ENCODE measurements at places on chromosomes 3 and 15.

GRCh38 chr15:43230640-43231115, 9.9 kb upstream of the EPB42 start:
- DNase-seq = no peak

DNA sequence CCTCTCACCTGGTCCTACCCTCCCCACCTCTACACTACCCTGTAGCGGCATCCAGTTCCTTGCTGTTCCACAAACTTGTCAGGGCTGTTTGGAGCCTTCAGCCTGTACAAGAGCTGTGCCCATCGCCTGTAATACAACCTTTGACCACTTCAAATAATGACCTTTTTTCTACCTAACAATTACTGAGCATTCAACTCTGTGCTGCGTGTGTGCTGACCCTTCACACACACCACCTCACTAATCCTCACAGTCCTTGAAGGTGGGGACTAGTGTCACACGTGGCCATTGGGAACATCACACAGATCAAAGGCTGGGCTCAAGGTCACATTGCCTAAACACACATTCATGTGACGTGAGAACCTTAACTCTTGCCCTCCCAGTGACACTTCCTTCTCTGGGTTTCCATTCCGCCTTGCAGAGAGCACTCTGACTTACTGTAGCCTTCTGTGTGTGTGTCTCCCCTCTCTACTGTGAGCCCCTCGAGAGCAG, 3.1 kb downstream of the C3orf20 start:
- DNase-seq = no peak

DNA sequence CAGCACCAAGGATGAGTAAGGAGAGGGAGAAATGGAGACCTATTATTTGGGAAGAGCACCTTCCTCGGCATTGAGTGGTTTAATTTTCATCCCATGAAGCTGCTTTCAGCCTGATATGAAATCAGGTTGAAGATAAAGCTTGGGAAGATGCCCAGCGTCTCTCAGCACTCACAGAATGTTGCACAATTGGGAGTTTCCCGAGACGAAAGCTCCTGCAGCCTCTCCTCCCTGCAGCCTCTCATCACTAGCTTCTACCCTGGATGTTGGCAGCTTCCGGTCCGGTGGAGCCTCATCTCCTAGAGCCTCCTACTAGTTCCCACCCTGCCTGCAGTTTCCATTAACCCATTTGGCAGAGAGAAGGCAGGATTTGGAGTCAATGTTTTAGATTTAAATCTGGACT, 40.3 kb downstream of the EDEM1 start:
- DNase-seq = no peak

GRCh38 chr3:100129941-100130340, 15.6 kb upstream of the FILIP1L start:
- no peak for DNase-seq

DNA sequence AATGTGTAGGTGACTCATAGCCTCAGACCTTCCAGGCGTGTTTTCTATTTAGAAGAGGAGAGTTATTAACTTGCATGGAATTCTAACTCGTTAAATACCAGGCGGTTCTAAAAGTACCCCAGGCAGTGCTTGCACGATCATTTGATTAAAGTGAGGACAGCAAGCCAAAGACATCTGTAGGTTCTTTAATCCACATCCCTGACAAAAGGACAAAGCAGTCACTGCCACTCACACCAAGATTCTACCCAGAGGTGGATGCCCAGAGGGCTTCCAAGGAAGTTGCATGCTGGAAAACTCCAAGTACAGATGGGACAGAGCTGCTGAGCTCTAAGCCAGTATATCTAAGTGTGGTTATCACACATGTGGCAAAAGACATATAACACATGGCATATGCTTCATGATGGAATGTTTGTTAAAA, 372.1 kb downstream of the ROBO2 start:
- no peak for DNase-seq

DNA sequence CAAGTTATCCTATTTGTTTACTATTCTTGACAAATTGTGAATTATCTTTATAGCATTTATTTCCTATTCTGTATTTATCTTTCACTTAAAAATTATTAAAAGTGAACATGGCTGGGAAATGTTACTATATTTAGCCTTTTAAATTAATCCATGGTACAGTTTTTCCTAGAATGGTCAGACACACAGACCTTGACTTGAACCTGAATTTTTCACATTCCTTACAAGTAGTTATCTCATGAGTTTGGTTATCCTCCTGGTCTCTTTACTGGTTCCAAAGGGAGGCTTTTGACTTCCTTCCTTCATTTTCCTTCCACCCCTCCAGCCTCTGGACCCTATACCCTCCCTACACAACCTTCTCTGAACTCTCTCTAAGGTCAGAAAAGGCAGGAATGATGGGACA, 280.6 kb downstream of the SATB1 start:
- DNase-seq = no peak

DNA sequence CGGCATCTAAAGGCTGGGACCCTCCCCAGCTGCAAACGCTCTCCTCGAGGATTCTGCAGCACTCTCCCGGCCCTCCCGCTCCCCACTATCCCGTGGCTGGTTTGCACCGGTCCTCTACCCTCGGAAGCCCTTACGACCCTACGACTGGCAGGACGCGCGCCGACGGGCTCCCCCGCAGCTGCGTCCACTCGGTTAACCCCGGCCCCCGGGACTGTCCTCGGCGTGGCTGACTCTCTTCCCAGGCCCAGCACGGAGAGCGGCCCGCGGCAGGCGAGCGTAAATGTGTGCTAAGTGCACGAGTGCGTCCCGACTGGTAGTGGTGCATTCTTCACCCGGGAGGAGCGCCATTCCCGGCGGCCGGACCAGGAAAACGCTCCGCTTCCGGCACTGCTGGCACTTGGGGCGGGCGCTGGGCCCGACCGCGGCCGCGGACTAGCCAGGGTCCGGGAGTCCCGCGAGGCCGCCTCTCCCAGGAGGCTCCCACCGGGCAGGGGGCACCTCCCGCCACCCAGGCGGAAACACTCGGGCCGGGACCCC, 508 bp downstream of the GORASP1 start:
- DNase-seq = peak; percentile 69

- DNase-seq = peak; percentile 78
These were observed 533 bp upstream of the SMAD3 start for GRCh38 chr15:67064607-67065530.

- no peak for DNase-seq
These were observed 10.0 kb downstream of the FAM107A start for GRCh38 chr3:58567251-58567515.

- no peak for DNase-seq
These were observed 192.6 kb upstream of the POU1F1 start for GRCh38 chr3:87468938-87469337.

DNA sequence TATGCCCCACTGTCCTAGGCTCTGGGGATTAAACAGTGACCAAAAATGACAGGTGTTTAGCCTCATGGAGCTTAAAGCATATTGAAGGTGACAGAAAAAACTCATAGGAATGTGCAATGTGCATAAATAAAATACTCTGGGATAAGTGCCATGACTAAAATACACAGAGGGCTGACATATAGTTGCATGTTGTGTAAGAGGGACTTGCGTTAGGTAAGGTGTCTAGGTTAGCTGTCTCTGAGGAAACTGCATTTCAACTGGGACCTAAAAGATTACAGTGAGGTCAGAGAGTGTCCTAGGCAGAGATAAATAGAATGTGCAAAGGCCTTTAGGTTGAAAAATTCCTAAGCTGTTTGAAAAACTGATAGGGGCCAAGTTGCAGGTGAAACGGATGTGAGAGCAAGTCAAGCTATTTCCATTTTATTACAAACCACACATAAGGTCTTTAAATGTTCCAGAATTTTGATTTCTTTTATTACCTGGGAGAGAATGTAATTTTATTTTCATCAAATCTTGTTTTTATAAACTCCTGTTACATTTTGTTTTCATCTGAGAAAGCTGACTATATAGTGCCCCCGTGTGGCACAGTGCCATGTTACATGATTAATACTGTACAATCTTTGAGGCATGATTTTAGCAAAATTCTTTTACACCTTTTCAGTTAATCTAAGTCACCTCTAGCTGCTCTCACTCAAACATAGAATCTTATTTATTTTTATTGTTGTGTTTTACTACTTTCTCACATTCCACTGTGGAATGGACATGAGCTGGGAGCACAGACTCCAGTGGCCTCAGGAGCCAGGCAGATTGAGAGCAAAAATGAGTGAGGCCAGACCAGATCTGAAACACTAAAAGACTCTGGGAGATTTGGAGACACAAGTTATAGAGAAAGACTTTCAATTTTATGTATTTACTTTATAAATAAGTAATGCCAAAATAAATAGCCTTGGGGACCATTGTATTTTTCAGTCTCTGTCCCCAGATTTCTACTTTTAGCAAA, 259.6 kb upstream of the ZNF717 start:
- DNase-seq = peak; percentile 53

- DNase-seq = no peak
These were observed 157.7 kb upstream of the ATP10A start for GRCh38 chr15:26020871-26021270.

GRCh38 chr3:44175070-44175469, 66.6 kb upstream of the TOPAZ1 start:
- no peak for DNase-seq

GRCh38 chr3:99970198-99970597, 144.1 kb downstream of the FILIP1L start:
- DNase-seq = no peak

GRCh38 chr3:74591342-74591741, 23.1 kb downstream of the CNTN3 start:
- no peak for DNase-seq

- no peak for DNase-seq
These were observed 3.8 kb downstream of the ANP32A start for GRCh38 chr15:68816795-68817303.

DNA sequence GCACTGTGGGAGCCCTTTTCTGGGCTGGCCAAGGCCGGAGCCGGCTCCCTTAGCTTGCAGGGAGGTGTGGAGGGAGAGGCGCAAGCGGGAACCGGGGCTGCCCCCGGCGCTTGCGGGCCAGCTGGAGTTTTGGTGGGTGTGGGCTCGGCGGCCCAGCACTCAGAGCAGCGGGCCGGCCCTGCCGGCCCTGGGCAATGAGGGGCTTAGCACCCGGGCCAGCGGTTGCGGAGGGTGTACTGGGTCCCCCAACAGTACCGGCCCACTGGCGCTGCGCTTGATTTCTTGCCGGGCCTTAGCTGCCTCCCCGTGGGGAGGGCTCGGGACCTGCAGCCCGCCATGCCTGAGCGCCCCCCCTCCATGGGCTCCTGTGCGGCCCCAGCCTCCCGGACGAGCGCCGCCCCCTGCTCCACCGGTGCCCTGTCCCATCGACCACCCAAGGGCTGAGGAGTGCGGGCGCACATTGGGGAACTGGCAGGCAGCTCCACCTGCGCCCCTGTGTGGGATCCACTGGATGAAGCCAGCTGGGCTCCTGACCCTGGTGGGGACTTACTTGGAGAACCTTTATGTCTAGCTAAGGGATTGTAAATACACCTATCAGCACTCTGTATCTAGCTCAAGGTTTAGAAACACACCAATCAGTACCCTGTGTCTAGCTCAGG, 707.7 kb downstream of the GRM7 start:
- DNase-seq = no peak

DNA sequence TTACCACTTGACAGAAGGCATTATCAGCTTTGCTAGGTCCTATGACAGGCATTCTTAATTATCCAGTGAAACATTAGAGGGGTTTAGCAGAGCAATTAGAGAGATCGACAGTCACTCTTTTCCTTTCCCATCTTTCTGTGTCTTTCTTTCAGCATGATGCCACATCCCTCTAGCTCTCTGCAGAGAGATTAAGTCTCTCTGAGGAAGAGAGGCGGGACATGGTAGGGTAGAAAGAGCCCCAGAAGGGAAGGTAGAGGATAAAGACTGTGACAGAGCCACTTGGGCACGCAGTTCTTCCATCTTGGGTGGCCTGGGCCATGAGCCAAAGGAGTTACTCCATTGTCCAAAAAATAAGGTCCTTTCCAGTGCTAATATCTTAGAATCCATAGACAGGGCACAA, 55.8 kb downstream of the HHLA2 start:
- no peak for DNase-seq

DNA sequence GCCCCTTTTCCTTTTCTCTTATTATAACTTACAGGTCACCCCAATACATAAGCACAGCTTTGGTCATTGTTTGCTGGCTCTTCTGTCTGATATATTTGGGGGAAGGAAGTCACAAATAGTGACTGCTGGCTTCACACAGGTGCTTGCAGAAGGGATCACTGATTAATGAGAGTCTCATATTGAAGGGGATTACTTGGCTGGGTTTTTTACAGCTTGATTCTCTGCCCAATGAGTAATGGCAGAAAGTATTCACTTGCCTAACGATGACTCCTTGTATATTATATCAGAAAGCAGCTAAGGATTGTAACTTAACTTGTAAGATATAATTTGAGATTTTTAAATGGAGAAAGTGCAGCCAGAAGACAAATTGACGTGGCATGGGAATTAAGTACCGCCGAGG, 119.3 kb upstream of the PFN2 start:
- DNase-seq = no peak

DNA sequence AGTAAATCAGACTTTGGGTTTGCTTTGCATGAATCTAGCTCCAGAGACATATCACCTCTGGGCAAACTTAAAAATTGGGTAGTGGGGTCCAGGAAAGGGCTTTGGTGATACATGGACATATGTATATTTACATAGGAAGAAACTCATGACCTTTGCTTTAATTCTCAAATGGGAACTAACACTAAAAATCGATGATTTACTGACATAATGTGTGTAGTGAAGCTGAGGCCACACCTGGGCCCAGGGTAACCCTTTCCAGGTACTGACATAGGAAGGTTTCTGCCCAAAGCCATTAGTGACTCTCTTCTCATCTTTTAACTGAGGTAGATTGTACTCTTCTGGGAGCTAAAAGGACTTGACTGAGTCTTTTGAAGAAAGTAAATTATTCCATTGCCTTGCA, 411.2 kb upstream of the TBL1XR1 start:
- DNase-seq = no peak

DNA sequence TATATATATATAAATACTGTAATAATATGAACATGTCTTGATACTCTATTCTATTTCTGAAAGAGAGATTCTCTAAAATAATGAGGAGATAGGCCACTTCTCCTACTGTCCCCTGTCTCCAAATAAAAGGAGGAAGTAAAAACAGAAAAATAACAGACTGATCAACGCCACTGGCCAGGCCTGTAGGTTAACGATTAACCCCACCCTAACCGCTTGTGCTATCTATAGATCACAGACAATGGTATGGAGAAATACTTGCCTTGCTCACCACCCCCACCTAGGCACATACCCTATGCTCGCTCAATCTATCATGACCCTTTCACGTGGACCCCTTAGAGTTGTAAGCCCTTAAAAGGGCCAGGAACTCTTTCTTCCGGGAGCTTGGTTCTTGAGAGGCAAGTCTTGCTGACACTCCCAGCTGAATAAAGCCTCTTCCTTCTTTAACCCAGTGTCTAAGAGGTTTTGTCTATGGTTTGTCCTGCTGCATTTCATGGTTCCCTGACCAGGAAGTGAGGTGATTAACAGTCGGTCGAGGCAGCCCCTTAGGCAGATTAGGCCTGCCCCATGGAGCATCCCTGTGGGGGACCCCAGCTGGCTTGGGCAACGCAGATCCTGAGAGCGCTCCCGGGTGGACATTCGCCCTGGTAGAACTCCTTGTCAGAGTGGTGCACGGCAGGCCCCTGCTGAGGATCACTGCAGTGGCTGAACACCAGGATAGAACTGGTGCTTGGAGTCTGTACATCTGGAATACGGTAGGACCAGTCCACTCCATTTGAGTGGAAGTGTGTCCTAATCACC, 521.8 kb upstream of the CNTN3 start:
- DNase-seq = no peak

GRCh38 chr3:150469931-150470740, 62.0 kb downstream of the TSC22D2 start:
- no peak for DNase-seq
